ENCODE measurements at places on chromosomes 11 and 22.

GRCh38 chr11:68201492-68201891 is 11.6 kb downstream of the KMT5B start:
- H3K36me3 ChIP-seq, result no peaks in the 10 kb centered on the region
- H3K4me3 ChIP-seq, result no peak overlapping the region
- H3K27ac ChIP-seq, result no peak overlapping the region

DNA sequence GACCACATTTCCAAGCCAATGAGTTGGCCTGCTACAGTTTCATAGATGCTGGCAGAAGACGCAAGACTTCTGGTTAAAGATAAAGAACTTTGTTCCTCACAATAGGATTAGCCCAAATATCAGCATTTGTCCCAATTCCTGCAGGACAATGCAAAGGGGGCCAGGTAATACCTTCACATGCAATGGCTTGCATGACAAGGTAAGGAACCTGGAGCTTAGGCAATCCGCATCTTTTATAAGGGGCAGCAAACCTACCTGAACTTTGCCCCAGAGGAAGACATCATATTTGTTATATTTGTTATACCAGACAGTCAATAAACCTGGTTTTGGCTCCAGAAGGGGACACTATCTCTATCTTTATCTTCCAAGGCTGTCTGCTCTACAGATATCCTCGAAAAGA is 5.3 kb downstream of the P2RY6 start:
- DNase-seq, result no peak
- no peaks in the 10 kb centered on the region for H3K27me3 ChIP-seq
- peaks cover 5% of the 10 kb centered on the region for H3K4me1 ChIP-seq
- no peak overlapping the region for H3K4me3 ChIP-seq
- H3K36me3 ChIP-seq, result no peaks in the 10 kb centered on the region
- H3K27ac ChIP-seq, result no peak overlapping the region

DNA sequence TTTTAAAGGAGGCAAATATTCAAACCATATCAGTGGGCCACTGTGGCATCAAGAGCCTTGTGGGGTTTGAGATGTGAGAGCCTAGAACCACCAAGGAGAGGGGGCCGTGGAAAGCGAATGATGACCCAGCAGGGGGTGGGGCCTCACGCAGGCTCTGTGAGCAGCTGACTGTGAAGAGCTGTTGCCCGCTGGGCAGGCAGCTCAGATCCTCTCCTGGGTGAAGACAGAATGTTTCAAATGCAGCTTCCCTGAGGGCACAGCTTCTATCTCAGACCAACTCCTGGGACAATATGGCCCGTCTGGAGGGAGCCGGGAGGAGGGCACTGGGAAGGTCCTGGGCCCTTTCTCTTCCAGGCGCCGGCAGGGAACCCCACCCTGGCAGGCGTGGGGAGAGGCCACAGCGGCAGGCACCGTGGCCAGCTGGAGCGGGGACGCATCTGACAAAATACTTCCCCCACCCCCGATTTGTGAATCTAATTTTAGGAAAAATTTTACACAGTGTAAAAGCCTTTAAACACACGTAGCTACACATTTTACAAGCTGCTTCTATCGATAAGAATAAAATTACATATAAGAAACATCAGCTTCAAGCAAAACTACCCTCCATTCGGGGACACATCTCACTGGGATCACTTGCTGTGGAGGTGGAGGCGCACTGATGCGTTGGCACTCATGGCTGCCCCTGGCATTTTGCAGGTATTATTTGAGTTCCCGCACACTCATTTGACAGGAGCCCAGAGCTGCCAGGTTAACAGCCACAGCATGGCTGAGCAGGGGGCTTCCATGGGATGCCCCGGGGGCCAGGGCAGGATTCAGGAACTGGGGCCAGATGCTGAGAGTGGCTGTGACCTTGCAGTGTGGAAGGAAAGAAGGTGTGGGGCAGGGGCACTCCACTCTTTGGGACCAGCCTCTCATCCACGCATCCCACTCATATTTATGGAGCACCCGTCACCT is 40.3 kb downstream of the PARVG start:
- DNase-seq, result no peak
- no peaks in the 10 kb centered on the region for H3K27me3 ChIP-seq

GRCh38 chr11:70226967-70227366 is 23.9 kb downstream of the FADD start:
- H3K36me3 ChIP-seq, result no peaks in the 10 kb centered on the region
- H3K4me3 ChIP-seq, result no peak overlapping the region
- no peaks in the 10 kb centered on the region for H3K27me3 ChIP-seq

DNA sequence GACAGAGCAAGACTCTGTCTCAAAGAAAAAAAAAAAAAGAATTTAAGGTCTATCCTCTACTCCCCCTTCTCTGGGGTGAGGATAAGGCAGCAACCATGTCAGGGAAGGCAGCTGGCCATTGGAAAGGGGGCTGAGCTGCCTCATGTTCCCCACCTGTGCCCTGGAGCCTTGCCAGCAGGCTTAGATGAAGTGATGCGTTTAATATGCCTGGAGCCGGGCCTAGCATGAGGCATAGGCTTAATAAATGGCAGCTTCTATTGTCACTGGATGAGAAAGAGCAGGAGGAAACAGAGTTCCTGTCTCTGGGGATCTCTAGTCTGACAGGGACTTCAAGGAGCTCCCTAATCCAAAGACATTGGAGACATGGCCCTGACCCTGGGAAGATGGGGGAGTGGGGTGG is 3.2 kb upstream of the KCNE3 start:
- no peak overlapping the region for H3K4me3 ChIP-seq
- peaks cover 27% of the 10 kb centered on the region for H3K27me3 ChIP-seq
- H3K27ac ChIP-seq, result no peak overlapping the region
- no peak for DNase-seq
- no peaks in the 10 kb centered on the region for H3K36me3 ChIP-seq
- peaks cover 15% of the 10 kb centered on the region for H3K4me1 ChIP-seq

- H3K27me3 ChIP-seq, result no peaks in the 10 kb centered on the region
- H3K4me3 ChIP-seq, result no peak overlapping the region
- peak; percentile 61 for DNase-seq
- no peak overlapping the region for H3K27ac ChIP-seq
- H3K36me3 ChIP-seq, result no peaks in the 10 kb centered on the region
Measured at GRCh38 chr11:120722524-120722923, 211.0 kb downstream of the GRIK4 start.

GRCh38 chr11:132052342-132052741 is 681.9 kb downstream of the NTM start:
- no peak for DNase-seq
- peaks cover 26% of the 10 kb centered on the region for H3K4me1 ChIP-seq
- no peaks in the 10 kb centered on the region for H3K27me3 ChIP-seq
- no peak overlapping the region for H3K27ac ChIP-seq
- no peak overlapping the region for H3K4me3 ChIP-seq

DNA sequence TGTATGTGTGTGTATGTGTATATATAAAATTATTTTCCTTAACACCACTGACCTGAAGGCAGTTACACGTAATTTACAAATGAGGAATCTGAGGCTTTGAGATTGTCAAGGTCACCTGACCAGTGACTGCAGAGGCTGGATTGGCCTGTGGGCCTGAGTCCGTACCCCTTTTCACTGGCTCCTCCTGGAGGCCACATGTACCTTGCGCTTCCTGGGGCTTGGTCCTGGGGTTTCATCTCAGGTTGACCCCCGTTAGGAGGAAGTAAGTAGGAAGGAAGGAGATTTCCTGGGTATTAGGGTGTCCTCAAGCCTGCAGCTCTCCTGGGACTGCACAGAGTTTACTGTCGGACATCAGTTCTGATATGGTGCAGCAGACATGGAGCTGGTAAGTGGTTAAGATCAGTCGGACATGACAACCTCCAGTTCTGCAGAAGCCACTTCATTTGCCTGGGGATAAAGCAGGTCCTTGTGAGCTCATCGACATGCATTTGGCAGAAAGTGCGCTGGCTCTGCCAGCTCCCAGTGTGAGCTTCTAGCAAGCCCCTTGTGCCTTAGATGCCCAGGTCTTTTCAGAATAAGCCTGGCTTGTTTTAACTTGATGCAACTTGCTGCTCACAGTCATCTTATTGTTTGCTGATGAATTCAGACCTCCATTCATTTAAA is 36.6 kb downstream of the ST3GAL4 start:
- DNase-seq, result peak; percentile 31
- H3K27me3 ChIP-seq, result no peaks in the 10 kb centered on the region
- no peak overlapping the region for H3K4me3 ChIP-seq
- no peaks in the 10 kb centered on the region for H3K36me3 ChIP-seq

DNA sequence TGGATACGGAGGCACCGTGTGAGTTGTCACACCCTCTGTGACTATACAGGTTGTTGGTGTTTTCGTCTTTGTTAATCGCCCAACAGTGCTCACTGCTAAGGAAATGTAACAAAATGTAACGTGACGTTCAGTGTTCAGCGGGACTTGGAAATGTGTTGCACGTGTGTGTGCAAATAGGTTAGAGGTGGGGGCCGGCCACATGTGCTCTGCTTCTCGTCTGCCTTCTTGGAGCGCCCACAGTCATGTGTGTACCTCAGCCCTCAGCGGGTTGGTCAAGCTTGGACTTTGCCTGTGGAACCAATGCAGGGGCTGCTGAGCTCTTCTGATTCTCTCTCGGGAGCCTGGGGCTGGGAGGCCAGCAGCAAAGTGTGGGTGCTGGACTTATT is 7.4 kb upstream of the SMIM38 start:
- no peaks in the 10 kb centered on the region for H3K27me3 ChIP-seq
- no peak overlapping the region for H3K4me3 ChIP-seq
- H3K36me3 ChIP-seq, result no peaks in the 10 kb centered on the region
- peaks cover 22% of the 10 kb centered on the region for H3K4me1 ChIP-seq

DNA sequence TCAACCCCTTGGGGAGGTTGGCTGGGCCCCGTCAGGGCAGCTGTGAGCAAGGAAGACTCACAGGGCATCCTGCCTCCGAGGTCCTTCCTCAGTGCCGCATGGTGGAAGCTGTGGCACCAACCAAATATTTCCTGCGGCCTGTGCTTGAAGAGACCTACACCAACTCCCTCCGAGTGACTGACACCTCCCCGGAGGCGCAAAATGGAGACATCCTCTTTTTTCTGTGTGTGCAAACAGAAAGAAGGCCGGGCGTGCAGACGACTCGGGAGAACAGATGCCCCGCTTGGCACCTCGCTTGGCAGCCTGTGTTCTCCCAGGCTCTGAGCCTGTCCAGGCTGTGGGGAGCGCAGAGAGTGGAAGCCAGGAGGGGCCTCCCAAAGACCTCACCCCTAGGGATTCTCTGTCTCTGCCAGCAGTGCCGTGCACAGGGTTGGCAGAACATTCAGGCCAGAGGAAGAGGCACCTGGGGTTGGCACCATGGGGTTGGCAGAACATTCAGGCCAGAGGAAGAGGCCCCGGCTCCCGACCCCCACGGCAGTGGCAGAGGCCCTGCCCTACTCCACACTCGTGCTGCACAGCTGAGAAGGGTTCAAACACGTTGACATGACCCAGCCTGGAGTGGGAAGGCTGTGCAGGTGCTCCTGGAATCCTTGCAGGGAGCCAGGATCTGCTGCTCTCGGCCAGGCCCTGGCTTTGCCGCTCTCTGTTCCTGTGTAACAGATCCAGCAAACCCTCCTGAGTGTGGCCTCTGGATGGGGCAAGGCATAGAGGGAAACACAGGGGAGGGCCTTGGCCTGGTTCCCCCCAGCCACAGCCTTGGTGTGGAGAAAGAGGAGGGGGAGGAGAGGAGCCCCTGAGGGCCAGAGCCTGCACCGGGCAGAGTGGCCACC is 805.5 kb downstream of the BRD1 start:
- H3K27me3 ChIP-seq, result no peaks in the 10 kb centered on the region
- no peak overlapping the region for H3K4me3 ChIP-seq
- H3K4me1 ChIP-seq, result no peaks in the 10 kb centered on the region
- H3K36me3 ChIP-seq, result no peaks in the 10 kb centered on the region

- DNase-seq, result peak; percentile 99
- peak overlapping the region; percentile 88 for H3K27ac ChIP-seq
- H3K36me3 ChIP-seq, result no peaks in the 10 kb centered on the region
Measured at GRCh38 chr11:125263268-125263790, 98.8 kb downstream of the PKNOX2 start.

Data from neural progenitor cell (in vitro differentiated cells).